ENCODE measurements at places on chromosomes 16 and 17.

DNA sequence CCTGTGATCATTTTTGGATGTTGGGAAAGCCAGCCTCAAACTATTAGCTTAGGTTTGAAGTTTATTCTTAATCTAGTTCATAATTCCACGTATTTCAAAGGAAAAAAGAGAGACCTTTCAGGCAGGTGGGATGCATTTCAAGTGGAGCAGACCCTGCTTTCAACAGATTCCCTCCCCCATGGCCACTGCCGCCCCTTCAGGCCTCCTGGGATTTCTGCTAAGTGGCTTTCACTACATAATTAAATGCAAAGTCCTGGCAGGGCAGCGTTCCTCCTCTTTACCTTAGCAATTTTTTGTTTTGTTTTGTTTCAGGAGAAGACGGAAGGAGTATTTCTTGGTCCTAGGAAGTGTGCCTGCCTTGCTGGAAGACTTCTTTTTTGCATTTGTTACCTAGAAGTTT lies 36.6 kb downstream of the MAF start:
- no peak for DNase-seq

GRCh38 chr17:81237591-81238489 lies 1.0 kb downstream of the TEPSIN start:
- no peak for DNase-seq

DNA sequence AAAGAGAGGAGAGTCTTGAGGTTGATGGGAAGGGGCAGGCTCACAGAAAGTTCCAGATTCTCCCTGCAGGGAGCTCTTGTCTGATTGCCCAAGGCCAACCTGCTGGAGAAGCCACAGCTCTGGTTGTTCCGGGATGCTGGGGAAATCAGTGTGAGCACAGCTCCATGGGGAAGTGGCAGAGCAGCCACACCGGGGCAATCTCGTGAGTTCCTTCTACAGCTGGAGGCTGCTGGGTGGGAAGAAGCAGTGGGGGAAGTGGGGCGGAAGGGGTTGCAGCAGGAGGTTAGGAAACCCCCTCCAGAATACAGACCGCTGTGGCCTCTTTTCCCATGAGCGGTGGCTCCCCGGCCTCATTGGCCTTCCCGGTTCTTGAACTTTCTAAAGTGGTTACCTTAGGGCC lies 34.0 kb downstream of the KIAA0513 start:
- DNase-seq = peak; percentile 23

- DNase-seq = no peak
Observed at GRCh38 chr17:49452661-49453060, 38.0 kb upstream of the PHB1 start.

GRCh38 chr17:37483311-37484039 lies 6.2 kb upstream of the DUSP14 start:
- DNase-seq = no peak

- DNase-seq = no peak
Observed at GRCh38 chr16:35215287-35215686, 1755.9 kb downstream of the TP53TG3F start.
